ENCODE measurements at places on chromosomes 3 and 15. TPM values are rescaled to one million over a fixed set of nuclear protein-coding genes. Genes with fewer than 3 reads are reported as not detected.

NR1I2 gene
- total RNA-seq, result not detected

SAMD7 gene
- total RNA-seq, result not detected

ZFAND6 gene
- 49.3 TPM for total RNA-seq

CPB1 gene
- total RNA-seq, result not detected

C3orf62 gene
- total RNA-seq, result 6.9 TPM

LSAMP gene
- 1.8 TPM for total RNA-seq

LEKR1 gene
- total RNA-seq, result 0.59 TPM

LRRC3B gene
- total RNA-seq, result not detected

GRCh38 chr15:61613729-61614128, 384.6 kb upstream of the RORA start:
- H3K4me3 ChIP-seq, result no peak overlapping the region
- no peak overlapping the region for H3K27ac ChIP-seq
- H3K27me3 ChIP-seq, result peaks cover 9% of the 10 kb centered on the region
- no peaks in the 10 kb centered on the region for H3K4me1 ChIP-seq

GRCh38 chr3:40381904-40382616, 4.9 kb upstream of the ENTPD3 start:
- H3K4me1 ChIP-seq, result peaks cover 7% of the 10 kb centered on the region
- no peak for DNase-seq
- peaks cover 7% of the 10 kb centered on the region for H3K27me3 ChIP-seq
- no peak overlapping the region for H3K27ac ChIP-seq
- no peak overlapping the region for H3K4me3 ChIP-seq

- H3K27ac ChIP-seq, result peak overlapping the region; percentile 94
- DNase-seq, result peak; percentile 74
- H3K4me3 ChIP-seq, result peak overlapping the region; percentile 95
- H3K4me1 ChIP-seq, result peaks cover 35% of the 10 kb centered on the region
Measured at GRCh38 chr3:169146179-169146665, 517.3 kb downstream of the MECOM start.

DNA sequence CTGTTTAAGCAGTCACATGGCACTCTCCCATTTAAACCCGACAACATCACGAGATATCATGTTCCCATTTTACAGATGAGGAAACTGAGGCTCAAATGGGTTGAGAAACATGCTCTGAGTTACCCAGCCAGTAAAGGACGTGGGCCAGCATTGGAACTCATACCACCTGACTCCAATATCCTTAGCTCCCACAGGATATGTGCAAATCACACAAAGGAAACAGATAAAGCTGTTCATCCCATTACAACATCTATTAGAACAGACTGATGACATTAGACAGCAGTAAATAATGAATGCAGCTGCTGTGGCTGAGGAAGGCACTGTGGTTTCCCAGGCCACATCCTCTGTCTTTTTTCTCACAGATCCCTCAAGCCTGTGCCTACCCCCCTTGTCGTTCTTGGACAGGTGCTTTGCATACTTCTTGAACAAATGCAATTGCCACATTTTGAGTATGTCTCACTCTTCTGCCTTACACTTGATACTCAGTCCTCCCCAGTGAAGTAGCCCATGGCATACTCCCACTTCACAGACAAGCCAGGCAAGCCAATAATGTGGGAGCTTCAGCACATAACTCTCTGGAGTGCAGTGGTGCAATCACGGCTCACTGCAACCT, 17.7 kb downstream of the FRMD4B start:
- no peak for DNase-seq
- peak overlapping the region; percentile 64 for H3K27ac ChIP-seq
- H3K36me3 ChIP-seq, result no peaks in the 10 kb centered on the region
- H3K4me3 ChIP-seq, result no peak overlapping the region
- peaks cover 63% of the 10 kb centered on the region for H3K4me1 ChIP-seq
- H3K27me3 ChIP-seq, result no peaks in the 10 kb centered on the region

- no peaks in the 10 kb centered on the region for H3K27me3 ChIP-seq
- no peak overlapping the region for H3K4me3 ChIP-seq
- H3K4me1 ChIP-seq, result peaks cover 6% of the 10 kb centered on the region
- no peak for DNase-seq
Measured at GRCh38 chr15:64779024-64779423, 3.6 kb upstream of the RBPMS2 start.

DNA sequence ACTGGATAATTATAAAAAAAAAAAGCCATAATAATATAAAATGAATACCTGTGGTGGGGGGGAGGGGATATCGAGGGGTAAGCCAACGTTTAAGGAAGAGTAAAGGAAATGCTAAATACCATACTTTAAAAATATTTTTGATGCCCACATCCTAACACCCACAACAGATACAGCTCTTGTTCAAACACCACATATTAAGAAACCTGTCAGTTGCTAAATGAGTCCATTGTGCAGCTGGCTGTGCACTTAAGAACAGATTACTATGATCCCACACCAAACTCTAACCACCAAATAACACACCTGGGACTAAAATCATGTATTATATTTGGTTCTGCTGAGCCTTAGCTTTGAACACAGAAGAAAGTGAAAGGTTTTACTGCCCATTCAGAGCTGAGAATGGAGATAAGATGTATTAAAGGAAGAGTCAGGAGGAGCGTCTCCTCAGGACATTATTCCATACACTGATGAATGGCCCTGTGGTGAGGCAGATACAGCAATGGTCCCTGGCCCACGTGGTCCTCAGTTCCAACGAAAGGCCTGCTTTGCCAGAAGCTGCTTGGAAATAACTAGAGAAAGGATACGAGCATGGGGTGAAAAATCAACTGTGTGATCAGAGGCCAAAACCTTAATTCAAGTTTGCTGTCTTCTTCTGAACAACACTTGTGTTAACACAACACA, 515.4 kb downstream of the FOXP1 start:
- peaks cover 57% of the 10 kb centered on the region for H3K4me1 ChIP-seq
- H3K27ac ChIP-seq, result peak overlapping the region; percentile 65
- H3K4me3 ChIP-seq, result no peak overlapping the region
- H3K27me3 ChIP-seq, result no peaks in the 10 kb centered on the region
- H3K36me3 ChIP-seq, result no peaks in the 10 kb centered on the region

DNA sequence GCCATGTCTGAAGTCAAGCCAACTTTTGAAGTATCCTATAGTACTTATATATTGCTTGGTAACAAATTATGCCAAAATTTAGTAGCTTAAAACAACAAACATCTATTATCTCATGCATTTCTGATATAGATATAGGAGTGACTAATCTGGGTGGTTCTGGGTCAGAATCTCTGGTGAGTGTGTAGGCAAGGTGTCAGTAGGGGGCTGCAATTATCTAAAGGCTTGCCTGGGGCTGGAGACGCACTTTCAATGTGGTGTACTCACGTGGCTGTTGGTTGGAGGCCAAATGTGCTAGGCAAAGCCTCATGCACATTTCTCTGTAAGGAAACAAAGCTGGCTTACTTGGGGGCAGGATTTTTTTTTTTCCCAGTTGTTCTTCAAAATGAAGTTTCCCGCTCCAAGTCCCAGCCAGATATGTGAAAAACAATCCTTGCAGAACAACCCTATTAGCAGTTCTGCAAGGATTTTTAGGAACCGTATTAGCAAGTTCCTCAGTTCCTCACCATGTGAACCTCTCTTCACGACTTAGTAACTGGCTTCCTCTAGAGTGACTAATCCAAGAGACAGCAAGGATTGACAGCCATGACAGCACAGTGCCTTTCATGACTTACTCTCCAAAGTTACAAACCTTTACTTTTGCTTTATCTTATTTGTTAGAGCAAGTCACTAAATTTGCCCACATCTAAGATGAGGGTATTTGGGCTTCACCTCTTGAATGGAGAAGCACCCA, 25.8 kb downstream of the GREM1 start:
- no peak for DNase-seq
- H3K27me3 ChIP-seq, result no peaks in the 10 kb centered on the region
- peaks cover 33% of the 10 kb centered on the region for H3K4me1 ChIP-seq
- H3K27ac ChIP-seq, result no peak overlapping the region
- no peaks in the 10 kb centered on the region for H3K36me3 ChIP-seq

GRCh38 chr3:14391033-14391432, 11.4 kb upstream of the SLC6A6 start:
- H3K27ac ChIP-seq, result peak overlapping the region; percentile 89
- no peak for DNase-seq
- H3K4me1 ChIP-seq, result peaks cover 54% of the 10 kb centered on the region
- no peak overlapping the region for H3K4me3 ChIP-seq
- no peaks in the 10 kb centered on the region for H3K27me3 ChIP-seq

DNA sequence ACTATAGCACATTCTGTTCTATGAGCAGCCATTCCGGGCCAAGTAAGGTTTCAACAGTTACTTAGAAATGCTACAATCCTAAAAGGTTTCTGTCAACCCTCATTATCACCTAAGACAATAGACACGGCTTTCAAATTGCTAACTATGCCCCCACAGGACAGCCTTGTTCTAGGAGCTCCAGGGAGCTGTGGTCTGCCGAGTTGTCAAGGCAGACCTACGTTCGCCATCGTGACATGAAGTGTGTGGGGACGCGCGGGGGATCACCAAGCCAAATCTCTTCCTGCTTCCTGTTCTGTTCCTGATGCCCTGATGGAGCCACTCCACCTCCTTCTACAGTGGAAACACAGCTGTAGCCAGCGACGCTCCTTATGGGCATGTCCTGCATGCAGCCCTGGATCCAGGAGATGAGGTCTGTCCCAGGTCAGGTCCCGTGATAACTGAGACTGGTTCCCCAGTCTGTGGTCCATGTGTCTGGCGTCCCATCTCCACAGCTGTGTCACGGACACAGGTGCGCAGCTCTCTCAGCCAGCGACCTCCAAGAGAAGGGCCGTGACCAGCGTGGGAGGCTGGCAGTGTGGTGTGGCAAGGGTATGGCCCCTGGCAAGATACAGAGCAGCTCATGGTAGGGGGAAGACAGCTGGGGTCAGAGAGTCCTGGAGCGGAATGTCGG, 82.8 kb downstream of the PCSK6 start:
- no peaks in the 10 kb centered on the region for H3K36me3 ChIP-seq
- H3K27ac ChIP-seq, result no peak overlapping the region
- no peaks in the 10 kb centered on the region for H3K4me1 ChIP-seq
- no peak for DNase-seq
- no peak overlapping the region for H3K4me3 ChIP-seq
- H3K27me3 ChIP-seq, result peaks cover 5% of the 10 kb centered on the region

DNA sequence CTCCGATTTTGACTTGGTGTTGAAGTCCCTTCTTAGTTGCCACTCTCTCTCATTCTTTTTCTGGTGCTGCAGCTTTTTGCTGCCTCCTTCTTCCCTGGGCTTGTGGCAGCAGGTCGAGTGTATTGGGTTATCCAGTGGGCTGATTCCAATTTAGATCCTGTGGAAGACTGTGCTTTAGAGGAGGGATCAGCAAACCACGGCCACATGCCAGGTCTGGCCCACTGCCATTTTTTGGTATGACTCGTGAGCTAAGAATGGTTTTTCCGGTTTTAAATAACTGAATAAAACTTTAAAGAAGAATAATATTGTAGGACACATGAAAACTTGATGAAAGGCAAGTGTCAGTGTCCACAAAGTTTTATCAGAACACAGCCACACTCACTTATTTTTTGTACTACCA, 330.5 kb downstream of the ROBO2 start:
- H3K4me3 ChIP-seq, result no peak overlapping the region
- no peak for DNase-seq
- H3K36me3 ChIP-seq, result no peaks in the 10 kb centered on the region
- H3K27me3 ChIP-seq, result no peaks in the 10 kb centered on the region
- H3K4me1 ChIP-seq, result peaks cover 8% of the 10 kb centered on the region

DNA sequence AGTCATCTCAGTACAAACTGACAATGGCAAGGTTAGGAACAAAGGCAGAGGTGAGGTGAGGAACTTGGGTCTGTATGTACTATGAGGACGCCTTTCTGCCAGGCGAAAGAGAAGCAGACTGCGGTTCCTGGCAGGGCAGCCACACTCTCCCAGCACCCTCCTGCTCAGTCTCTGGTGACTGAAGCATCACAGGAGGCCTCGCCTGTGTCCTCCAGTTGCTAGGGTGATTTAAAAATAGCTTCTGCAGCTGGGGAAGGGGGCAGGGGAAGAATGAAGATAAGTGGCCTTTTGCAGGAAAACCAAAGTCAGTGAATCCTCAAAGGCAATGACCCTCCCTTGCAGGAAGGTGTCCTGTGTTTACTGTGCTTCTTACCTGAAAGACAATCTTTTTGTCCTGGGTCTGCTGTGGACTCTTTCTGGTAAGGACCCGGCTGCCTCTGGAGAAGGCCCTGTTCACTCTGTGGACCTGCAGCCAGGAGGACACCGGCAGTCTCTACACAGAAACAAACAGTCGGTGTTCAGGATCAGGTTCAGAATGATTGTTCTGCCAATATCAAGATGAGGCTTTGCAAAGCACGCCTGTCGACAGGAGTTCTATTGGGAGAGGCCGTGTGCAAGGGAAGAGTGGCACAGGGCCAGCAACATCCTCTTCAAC, 65.7 kb upstream of the DGKG start:
- H3K4me1 ChIP-seq, result peaks cover 27% of the 10 kb centered on the region
- no peak overlapping the region for H3K4me3 ChIP-seq
- peaks cover 8% of the 10 kb centered on the region for H3K27me3 ChIP-seq

- peaks cover 2% of the 10 kb centered on the region for H3K27me3 ChIP-seq
- no peak overlapping the region for H3K27ac ChIP-seq
- no peaks in the 10 kb centered on the region for H3K4me1 ChIP-seq
- no peak for DNase-seq
Measured at GRCh38 chr3:144429719-144430121, 458.1 kb downstream of the DIPK2A start.

DNA sequence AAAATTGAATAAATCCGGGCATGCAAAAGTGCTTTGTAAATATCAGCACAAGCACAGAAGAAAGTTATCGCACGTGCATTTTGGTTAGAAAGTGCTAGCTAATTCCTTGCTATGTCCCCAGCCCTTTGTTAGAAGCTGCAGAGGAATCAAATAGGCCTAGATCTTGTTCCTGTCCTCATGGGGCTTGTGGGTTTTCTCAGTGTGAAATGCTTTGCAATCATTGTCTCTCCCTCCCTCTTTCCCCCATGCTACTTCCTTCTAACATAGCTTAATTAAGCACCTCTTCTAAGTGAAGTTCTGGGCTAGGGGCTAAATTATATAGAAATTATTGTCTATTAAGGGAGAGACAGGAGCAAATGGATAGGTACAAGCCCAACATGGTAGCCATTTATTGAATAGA, 271.7 kb downstream of the RPLP1 start:
- no peak for DNase-seq
- peaks cover 16% of the 10 kb centered on the region for H3K4me1 ChIP-seq
- peaks cover 2% of the 10 kb centered on the region for H3K36me3 ChIP-seq
- no peak overlapping the region for H3K4me3 ChIP-seq
- peaks cover 23% of the 10 kb centered on the region for H3K27me3 ChIP-seq

DNA sequence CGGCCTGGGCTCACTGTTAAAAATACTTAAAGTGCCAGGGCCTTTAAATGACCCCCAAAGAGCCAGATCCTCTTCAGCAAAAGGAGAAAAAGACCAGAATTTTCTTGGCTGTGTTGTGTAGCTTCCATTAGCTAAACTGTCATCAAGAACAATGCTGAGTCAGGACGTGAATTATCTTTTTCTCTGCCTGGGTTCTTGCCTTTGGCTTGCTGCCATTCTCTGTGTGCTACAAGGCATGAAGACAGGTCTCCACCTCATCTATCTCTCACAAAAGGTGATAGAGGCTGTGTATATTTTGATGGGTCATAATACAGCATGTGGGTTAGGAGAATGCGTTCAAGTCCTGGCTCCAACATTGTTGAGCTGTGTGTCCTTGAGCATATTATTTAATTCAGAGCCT, 52.4 kb upstream of the SELENOK start:
- DNase-seq, result no peak
- H3K27me3 ChIP-seq, result peaks cover 2% of the 10 kb centered on the region
- H3K4me1 ChIP-seq, result peaks cover 5% of the 10 kb centered on the region
- H3K4me3 ChIP-seq, result no peak overlapping the region
- H3K36me3 ChIP-seq, result peaks cover 4% of the 10 kb centered on the region

- H3K36me3 ChIP-seq, result no peaks in the 10 kb centered on the region
- DNase-seq, result no peak
- H3K4me3 ChIP-seq, result no peak overlapping the region
- H3K27ac ChIP-seq, result no peak overlapping the region
- peaks cover 15% of the 10 kb centered on the region for H3K4me1 ChIP-seq
Measured at GRCh38 chr3:140731440-140732119, 53.7 kb downstream of the TRIM42 start.

All from chondrocyte (in vitro differentiated cells).